ENCODE measurements at places on chromosomes 2 and 18.

GRCh38 chr2:219835493-219835892 lies 208.1 kb downstream of the SLC4A3 start:
- DNase-seq: no peak

- no peak for DNase-seq
Observed at GRCh38 chr2:156585457-156585856, 149.3 kb downstream of the GPD2 start.

- peak; percentile 37 for DNase-seq
Observed at GRCh38 chr2:221572821-221573429, 821 bp upstream of the EPHA4 start.

DNA sequence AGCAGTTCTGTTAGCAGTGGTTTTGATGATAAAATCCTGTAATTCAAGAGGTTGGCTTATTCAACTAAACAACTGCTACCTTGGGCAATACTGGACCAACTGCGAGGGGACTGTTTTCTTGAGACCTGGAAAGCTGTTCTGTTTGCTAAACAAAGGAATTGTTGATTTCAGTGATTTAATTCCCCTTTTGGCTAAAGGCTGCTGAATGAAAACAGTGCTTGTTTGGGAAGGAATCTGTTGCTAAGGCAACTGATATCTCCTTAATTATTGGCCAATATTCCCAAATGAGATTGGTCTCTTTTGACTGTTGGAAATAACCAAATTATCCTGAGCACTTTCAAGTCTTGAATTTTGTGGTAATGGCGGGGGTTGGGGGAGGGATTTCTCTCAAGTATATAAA lies 136.8 kb downstream of the CAMKMT start:
- DNase-seq: no peak

GRCh38 chr2:104476075-104476474 lies 377.8 kb upstream of the POU3F3 start:
- DNase-seq: no peak

GRCh38 chr2:240925191-240925567 lies 19.0 kb downstream of the CROCC2 start:
- DNase-seq: peak; percentile 7

GRCh38 chr18:63173983-63174382 lies 145.6 kb downstream of the BCL2 start:
- no peak for DNase-seq

DNA sequence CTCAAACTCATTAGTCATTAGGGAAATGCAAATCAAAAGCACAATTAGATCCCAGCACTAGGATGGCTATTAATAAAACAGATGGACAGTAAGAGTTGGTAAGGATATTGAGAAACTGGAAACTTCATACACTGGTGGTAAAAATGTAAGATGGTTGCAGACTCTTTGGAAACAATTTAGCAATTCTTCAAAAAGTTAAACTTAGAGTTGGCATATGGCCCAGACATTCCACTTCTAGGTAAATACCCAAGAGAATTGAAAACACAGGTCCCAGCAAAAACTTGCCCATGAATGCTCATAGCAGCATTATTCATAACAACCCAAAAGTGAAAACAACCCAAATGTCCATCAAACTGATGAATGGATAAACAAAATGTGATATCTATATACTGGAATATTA lies 84.9 kb upstream of the ZFP36L2 start:
- no peak for DNase-seq

Measured in left ventricle myocardium inferior (tissue), 1 donor.